Femur (tissue), 1 donor: ENCODE measurements at places on chromosomes 5 and 9.
A peak's percentile ranks its signal among the peaks of the same experiment; 100 is the strongest.

- DNase-seq = no peak
Observed at GRCh38 chr5:38119836-38120235, 138.5 kb upstream of the EGFLAM start.

- DNase-seq = no peak
Observed at GRCh38 chr9:130526854-130527650, 52.3 kb upstream of the FUBP3 start.

- no peak for DNase-seq
Observed at GRCh38 chr9:70435948-70436347, 21.5 kb upstream of the KLF9 start.

DNA sequence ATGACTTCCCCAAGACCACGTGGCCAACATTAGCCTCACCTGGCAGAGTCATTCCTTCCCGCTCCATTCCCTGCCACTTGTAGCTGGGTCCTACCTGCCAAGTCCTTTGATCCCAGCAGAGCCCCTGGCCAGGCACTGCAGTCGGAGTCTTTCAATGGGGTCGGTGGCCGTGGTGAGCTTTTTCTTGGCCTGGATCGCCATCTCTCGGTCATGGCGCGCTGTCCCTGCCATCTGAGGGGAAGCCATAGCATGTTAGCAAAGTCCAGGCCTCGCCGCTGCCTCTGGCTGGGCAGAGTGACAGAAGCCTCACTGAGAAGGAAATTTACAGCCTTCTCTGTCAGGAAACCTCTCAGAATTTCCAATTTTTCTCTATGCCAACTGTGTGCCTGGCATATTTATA lies 17.5 kb downstream of the CAPSL start:
- DNase-seq = peak; percentile 25
